Spleen (tissue), 13 donors: ENCODE measurements at places on chromosomes 2 and 18. TPM values are rescaled to one million over a fixed set of nuclear protein-coding genes. Genes with fewer than 3 reads are reported as not detected.

TRAPPC8 gene
- total RNA-seq, result 62.1 TPM

NR4A2 gene
- total RNA-seq, result 4.8 TPM

CDK15 gene
- not detected for total RNA-seq

ABCG8 gene
- not detected for total RNA-seq

SOX11 gene
- total RNA-seq, result 0.32 TPM

CIDEA gene
- total RNA-seq, result not detected

UGT1A4 gene
- total RNA-seq, result not detected

RAB27B gene
- total RNA-seq, result 3.7 TPM

SLC4A5 gene
- 9.7 TPM for total RNA-seq

CNDP2 gene
- 293 TPM for total RNA-seq

RETREG2 gene
- total RNA-seq, result 51.5 TPM

TRIM43 gene
- not detected for total RNA-seq

CD8B gene
- 18.7 TPM for total RNA-seq

TNFRSF11A gene
- 6.4 TPM for total RNA-seq

PLCD4 gene
- 0.59 TPM for total RNA-seq

CWC22 gene
- total RNA-seq, result 23.6 TPM

SERPINB3 gene
- total RNA-seq, result not detected

HOXD9 gene
- 3.3 TPM for total RNA-seq

ARHGAP25 gene
- 148 TPM for total RNA-seq

ALPP gene
- total RNA-seq, result not detected

TPO gene
- total RNA-seq, result 52.9 TPM

STEAP3 gene
- 2.0 TPM for total RNA-seq
